Upper lobe of right lung (tissue), 1 donor: ENCODE measurements at places on chromosomes 2 and 18. TPM values are rescaled to one million over a fixed set of nuclear protein-coding genes. Genes with fewer than 3 reads are reported as not detected.

Gene C2orf74
- total RNA-seq = 15.1 TPM

Gene PECR
- total RNA-seq = 18.9 TPM

Gene DLX1
- not detected for total RNA-seq

Gene BMP10
- 1.4 TPM for total RNA-seq

Gene TUBB8B
- total RNA-seq = 0.38 TPM

Gene SERPINB4
- not detected for total RNA-seq

Gene ACMSD
- total RNA-seq = not detected

- H3K27ac ChIP-seq = no peak overlapping the region
- H3K4me1 ChIP-seq = no peaks in the 10 kb centered on the region
- no peak overlapping the region for H3K4me3 ChIP-seq
- H3K27me3 ChIP-seq = no peaks in the 10 kb centered on the region
Observed at GRCh38 chr2:224753743-224754540, 37.8 kb upstream of the CCDC195 start.

DNA sequence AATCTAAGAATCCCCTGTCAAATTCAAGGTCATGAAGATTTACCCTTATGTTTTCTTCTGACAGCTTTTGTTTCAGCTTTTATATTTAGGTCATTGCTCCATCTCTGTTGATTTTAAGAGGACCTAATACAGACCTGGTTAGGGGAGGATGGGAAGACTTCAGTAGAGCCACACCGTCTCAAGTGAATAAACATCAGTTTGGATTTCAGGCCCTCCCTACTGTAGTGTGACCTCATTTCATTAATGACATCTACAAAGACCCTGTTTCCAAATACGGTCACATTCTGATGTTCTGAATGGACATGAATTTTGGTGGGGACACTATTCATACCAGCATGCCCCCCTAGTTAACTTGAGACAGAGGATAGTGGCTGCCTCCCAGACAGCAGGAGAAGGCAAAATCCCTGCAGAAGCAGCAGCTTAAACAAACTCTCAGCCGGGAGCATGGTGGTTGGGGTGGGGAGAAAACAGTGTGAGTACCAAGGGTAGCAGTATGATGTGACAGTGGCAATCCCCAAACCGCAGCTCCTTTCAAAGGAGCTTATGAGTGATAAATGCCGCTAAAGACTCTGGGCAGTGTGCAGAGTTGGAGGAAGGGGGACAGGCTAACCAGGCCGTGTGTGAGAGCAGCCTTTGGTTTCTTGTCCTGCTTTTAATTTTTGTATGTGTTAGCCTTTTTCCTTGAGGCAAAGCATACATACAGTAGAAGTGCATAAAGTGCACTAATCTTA is 65.9 kb upstream of the TNP1 start:
- DNase-seq = no peak
- no peaks in the 10 kb centered on the region for H3K36me3 ChIP-seq
- H3K27ac ChIP-seq = no peak overlapping the region
- no peak overlapping the region for H3K4me3 ChIP-seq
- H3K4me1 ChIP-seq = no peaks in the 10 kb centered on the region
- no peaks in the 10 kb centered on the region for H3K27me3 ChIP-seq

DNA sequence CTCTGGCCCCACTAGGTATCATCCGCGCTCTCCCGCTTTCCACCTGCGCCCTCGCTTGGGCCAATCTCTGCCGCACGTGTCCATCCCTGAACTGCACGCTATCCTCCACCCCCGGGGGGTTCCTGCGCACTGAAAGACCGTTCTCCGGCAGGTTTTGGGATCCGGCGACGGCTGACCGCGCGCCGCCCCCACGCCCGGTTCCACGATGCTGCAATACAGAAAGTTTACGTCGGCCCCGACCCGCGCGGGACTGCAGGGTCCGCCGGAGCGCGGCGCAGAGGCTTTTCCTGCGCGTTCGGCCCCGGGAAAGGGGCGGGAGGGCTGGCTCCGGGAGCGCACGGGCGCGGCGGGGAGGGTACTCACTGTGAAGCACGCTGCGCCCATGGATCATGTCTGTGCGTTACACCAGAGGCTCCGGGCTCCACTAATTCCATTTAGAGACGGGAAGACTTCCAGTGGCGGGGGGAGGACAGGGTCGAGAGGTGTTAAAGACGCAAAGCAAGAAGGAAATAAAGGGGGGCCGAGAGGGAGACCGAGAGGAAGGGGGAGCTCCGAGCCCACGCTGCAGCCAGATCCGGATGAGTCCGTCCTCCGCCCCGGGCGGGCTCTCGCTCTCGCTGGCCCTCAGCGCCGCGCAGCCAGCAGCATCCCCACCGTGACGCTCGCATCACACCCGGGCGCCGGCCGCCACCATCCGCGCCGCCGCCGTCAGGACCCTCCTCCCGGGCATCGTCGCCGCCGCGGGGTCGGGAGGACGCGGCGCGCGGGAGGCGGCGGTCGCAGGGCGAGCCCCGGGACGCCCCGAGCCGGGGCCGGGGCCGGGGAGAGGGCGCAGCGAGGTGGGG is 664 bp downstream of the NETO1 start:
- H3K27me3 ChIP-seq = peaks cover 47% of the 10 kb centered on the region
- H3K4me3 ChIP-seq = no peak overlapping the region
- no peak for DNase-seq
- H3K27ac ChIP-seq = no peak overlapping the region
- H3K36me3 ChIP-seq = no peaks in the 10 kb centered on the region

GRCh38 chr2:121382744-121383143 is 97.7 kb upstream of the TFCP2L1 start:
- no peaks in the 10 kb centered on the region for H3K27me3 ChIP-seq
- no peak overlapping the region for H3K4me3 ChIP-seq
- no peaks in the 10 kb centered on the region for H3K4me1 ChIP-seq
- DNase-seq = no peak
- H3K27ac ChIP-seq = no peak overlapping the region
- peaks cover 77% of the 10 kb centered on the region for H3K36me3 ChIP-seq

DNA sequence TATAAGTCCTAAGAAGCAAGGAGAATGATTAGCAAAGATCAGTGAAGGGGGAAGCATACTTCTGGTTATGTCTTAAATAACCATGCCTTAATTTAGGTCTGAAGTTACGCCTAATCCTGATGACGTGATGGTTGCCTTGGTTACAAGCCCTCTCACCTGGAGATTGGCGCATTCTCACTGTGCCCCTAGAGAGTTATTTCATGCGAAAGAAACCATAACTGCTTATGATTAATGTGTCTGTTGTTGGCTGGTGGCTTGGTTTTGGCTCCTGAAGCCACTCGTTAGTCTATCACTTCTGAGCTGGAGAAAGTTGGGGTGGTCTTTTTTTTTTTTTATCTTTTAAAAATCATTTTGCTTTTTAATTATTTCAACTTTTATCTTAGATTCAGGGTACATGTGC is 47.0 kb downstream of the TNFRSF11A start:
- no peak overlapping the region for H3K27ac ChIP-seq
- no peaks in the 10 kb centered on the region for H3K4me1 ChIP-seq
- no peak overlapping the region for H3K4me3 ChIP-seq
- H3K27me3 ChIP-seq = no peaks in the 10 kb centered on the region

DNA sequence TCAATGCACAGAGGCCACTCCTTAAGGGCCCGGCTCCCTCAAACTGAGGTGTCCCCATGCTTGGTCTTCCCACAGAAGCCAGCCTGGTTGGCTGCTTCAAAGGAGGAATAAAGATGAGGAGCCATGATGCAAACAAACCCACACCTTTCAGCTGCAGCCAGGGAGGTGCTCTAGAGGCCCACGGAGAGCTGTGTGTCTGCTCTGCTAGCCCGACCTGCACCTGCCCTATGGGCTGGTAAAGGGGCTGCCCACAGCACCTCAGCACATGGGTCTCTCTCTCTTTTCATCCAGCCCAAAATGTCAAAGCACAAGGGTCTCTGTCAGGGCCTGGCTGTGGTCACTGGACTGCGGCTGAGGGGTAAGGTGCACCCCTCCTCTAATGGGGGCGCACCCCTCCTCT is 132.1 kb downstream of the MSH2 start:
- no peaks in the 10 kb centered on the region for H3K4me1 ChIP-seq
- H3K4me3 ChIP-seq = no peak overlapping the region
- no peaks in the 10 kb centered on the region for H3K27me3 ChIP-seq
- H3K27ac ChIP-seq = no peak overlapping the region
- H3K36me3 ChIP-seq = no peaks in the 10 kb centered on the region

- H3K27ac ChIP-seq = no peak overlapping the region
- no peak for DNase-seq
- H3K27me3 ChIP-seq = no peaks in the 10 kb centered on the region
Observed at GRCh38 chr2:130869441-130870160, 32.9 kb downstream of the ARHGEF4 start.

- DNase-seq = no peak
- H3K27ac ChIP-seq = no peak overlapping the region
- no peaks in the 10 kb centered on the region for H3K36me3 ChIP-seq
- H3K4me3 ChIP-seq = no peak overlapping the region
- H3K4me1 ChIP-seq = no peaks in the 10 kb centered on the region
Observed at GRCh38 chr18:59853380-59853779, 46.4 kb upstream of the PMAIP1 start.

DNA sequence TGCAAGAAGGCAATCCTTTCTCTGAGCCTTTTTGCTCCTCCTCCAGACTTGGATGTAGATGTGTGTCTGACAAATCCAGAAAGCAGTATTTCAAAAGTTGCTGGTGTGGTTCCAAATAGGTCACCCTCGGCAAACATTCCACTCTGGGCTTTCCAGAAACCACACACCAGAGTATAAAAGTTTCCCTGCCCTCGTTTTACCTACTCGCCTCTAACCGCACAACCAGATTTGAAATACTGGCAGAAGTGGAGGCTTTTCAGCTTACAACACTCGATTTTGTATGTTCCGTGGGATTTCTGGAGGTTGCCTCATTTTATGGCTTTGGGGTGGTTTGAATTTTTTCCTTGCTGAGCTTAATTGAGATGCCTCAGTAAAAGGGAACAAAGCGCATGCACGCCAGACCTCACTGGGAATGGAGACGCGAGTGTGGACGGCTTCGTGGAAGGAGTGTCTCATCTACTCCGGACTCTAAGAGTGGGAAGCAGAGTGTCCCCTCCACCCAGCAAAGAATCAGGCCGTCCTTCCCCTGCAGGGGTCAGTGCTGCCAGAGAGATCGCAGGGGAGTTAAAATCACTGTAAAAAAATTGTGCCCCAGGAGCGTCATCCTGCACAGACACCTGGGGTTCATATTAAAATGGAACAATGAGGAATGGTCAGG is 44.0 kb upstream of the RPL31 start:
- no peaks in the 10 kb centered on the region for H3K27me3 ChIP-seq
- no peak overlapping the region for H3K4me3 ChIP-seq
- DNase-seq = no peak

DNA sequence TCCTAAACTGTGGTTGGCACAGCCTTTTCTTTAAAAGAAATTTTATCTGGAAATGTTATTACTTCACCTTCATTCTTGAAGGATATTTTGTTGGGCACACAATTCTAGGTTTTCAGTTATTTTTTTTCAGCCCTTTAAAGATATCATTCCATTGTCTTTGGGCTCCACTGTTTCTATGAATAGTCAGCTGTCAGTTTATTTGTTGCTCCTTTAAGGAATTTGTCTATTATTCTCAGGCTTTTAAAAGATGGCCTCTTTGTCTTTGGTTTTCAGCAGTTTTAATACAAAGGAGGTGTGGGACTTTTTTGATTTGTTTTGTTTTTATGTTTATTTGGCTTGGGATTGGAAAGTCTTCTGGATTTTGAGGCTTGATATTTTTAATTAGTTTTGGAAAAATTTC is 61.8 kb downstream of the VAPA start:
- no peaks in the 10 kb centered on the region for H3K4me1 ChIP-seq
- no peaks in the 10 kb centered on the region for H3K36me3 ChIP-seq
- H3K4me3 ChIP-seq = no peak overlapping the region
- no peaks in the 10 kb centered on the region for H3K27me3 ChIP-seq
- DNase-seq = no peak

DNA sequence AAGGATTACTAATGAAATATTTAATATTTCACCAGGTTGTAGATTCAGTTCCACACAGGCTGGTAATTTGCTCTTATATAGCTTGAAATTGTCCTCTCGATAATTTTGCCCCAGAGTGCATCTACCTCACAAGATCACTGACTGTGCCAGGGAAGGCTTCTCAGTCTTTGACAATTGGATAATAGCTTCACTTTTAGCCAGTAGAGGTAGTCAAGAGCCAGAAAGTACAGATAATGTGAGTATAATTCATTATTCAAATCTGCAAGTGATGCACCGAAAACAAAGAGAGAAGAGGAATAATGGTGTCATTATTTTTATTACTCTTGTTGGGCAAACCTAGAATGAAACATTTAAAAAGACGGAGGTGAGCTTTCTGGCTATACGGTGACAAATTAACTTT is 292.8 kb downstream of the EN1 start:
- no peak overlapping the region for H3K4me3 ChIP-seq
- no peak overlapping the region for H3K27ac ChIP-seq
- no peak for DNase-seq
- no peaks in the 10 kb centered on the region for H3K4me1 ChIP-seq
- no peaks in the 10 kb centered on the region for H3K36me3 ChIP-seq

DNA sequence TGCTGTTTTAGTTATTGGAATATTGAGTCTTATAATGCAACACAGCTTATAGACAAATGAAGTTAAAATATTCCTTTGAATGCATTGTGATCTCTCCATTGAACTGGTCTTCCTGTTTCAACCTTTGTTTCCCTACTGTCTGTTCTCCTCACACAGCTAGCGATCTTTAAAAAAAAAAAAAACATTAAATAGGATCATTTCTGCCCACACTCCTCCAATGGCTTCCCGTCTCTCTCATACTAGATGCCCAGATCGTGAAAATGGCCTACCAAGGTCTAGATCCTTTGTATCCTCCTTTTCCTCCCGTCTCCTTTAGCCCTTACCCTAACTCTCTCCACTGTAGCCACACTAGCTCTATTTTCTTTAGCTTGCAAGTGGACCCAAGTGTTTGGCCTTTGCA is 2.4 kb downstream of the FAM171B start:
- H3K4me3 ChIP-seq = no peak overlapping the region
- peaks cover 9% of the 10 kb centered on the region for H3K4me1 ChIP-seq
- no peaks in the 10 kb centered on the region for H3K36me3 ChIP-seq
- no peak overlapping the region for H3K27ac ChIP-seq
- DNase-seq = no peak

DNA sequence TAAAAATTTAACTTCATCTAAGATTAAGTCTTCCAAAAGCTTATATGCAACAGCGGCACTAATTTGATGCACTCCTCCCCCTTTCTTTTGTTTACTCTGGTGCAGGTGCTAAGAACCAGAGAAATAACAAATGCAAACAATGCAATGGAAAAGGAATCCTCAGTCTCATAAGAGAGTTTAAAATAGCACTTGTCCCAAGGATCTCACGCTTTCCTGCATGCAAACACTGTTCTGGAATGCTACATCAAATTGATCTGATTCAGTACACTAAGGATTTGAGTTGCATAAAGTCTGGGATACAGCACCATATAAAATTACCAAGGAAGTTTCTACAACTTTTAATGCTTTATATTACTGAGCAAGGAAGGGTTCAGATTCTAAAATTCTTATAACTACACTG is 50.5 kb downstream of the SEPTIN10 start:
- no peak for DNase-seq
- peaks cover 56% of the 10 kb centered on the region for H3K36me3 ChIP-seq
- H3K27ac ChIP-seq = no peak overlapping the region
- H3K27me3 ChIP-seq = no peaks in the 10 kb centered on the region
- no peak overlapping the region for H3K4me3 ChIP-seq
- no peaks in the 10 kb centered on the region for H3K4me1 ChIP-seq

GRCh38 chr2:36562973-36563532 is 34.9 kb downstream of the FEZ2 start:
- peaks cover 2% of the 10 kb centered on the region for H3K36me3 ChIP-seq
- H3K4me1 ChIP-seq = peaks cover 30% of the 10 kb centered on the region
- DNase-seq = no peak
- no peaks in the 10 kb centered on the region for H3K27me3 ChIP-seq
